Motor neuron (in vitro differentiated cells): ENCODE measurements at places on chromosomes 4 and X. TPM values are rescaled to one million over a fixed set of nuclear protein-coding genes. Genes with fewer than 3 reads are reported as not detected.
A peak's percentile ranks its signal among the peaks of the same experiment; 100 is the strongest.

Gene NHS
- 10.5 and 10.8 TPM in 2 replicates for total RNA-seq

GRCh38 chrX:15465896-15466651 is 27.1 kb downstream of the PIR start:
- no peak for ATAC-seq

Gene ZNF518B
- total RNA-seq: 39.1 and 41.6 TPM in 2 replicates

DNA sequence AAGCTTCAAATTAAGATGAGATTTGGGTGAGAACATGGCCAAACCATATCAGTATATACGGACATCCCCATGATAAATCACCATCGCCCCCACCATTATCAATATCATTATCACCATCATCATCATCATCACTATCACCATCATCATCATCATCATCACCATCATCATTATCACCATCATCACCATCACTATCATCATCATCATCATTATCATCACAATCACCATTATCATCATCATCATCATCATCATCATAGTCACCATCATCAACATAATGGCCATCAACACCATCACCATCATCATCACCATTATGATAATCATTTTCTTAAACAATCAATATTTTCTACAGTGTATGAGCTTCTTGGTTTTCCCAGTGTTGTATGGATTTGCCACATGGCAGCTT is 360.9 kb downstream of the NLGN4X start:
- no peak for ATAC-seq

GRCh38 chr4:3253808-3254207 is 4.8 kb downstream of the MSANTD1 start:
- ATAC-seq: no peak

DNA sequence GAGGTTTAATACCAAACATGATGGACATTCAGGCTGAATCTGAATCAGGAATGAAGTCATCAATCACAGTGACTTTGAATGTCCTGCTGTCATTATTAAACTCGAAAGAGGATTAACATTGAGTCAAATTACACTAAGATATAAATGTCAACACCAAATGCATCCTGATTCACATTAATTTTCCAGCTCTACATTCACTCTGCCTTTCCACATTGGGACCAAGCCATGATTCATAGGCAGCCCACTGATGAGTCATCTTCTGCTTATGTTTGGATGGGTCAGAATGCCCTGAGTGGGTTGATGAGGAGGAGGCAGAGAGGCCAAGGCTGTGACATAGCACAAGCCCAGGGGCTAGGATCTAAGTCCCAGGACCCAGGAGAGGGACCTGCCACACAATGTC is 247.6 kb upstream of the RPS6KA3 start:
- ATAC-seq: peak; percentile 78
